ENCODE measurements at places on chromosomes 6 and 20.

- DNase-seq, result no peak
These were observed 13.2 kb downstream of the BPHL start for GRCh38 chr6:3131695-3132094.

DNA sequence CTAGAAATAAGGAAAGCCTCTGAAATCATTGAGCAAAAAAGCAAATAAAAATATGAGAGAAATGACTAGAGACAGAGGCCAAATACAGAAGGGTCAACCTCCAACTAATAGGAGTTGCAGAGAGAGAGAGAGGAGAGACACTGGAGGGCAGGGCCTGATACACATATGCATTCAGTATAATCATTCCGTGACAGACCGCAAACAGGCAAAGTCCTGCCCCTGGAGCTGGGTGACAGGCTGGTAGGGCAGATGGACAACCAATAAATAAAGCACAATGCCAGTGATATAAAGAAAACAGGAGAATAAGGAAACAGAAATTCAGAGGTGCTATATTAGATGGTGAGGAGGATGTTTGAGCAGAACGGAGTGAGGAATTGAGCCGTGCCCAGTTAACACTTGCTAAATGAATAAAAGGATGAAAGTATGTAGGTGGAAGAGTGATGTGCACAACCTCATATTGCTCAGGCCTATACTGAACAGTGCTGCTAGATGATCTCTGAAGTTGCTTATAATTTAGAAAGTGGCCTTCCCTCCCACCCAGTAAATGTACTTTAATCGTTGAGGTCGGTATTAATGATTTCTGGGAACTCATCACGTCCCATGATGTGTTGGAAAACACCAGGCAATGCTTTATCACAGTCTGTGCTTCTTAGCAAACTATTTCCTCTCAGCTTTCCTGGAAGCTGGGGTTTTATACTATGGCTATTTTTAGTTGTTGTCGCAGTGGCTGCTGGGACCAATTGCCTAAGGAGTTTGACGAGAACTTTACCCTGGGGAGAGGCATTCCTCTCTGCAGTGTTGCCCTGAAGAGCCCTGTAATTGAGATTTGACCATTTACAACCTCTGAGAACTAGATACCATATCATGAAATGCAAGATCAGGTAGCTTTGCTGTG lies 37.6 kb upstream of the CLIC5 start:
- DNase-seq, result no peak

- no peak for DNase-seq
These were observed 231.9 kb downstream of the PKHD1 start for GRCh38 chr6:51855310-51856082.

GRCh38 chr6:142339968-142340658 lies 38.3 kb downstream of the ADGRG6 start:
- DNase-seq, result no peak

- no peak for DNase-seq
These were observed 7.9 kb upstream of the POU5F1 start for GRCh38 chr6:31178143-31179041.

DNA sequence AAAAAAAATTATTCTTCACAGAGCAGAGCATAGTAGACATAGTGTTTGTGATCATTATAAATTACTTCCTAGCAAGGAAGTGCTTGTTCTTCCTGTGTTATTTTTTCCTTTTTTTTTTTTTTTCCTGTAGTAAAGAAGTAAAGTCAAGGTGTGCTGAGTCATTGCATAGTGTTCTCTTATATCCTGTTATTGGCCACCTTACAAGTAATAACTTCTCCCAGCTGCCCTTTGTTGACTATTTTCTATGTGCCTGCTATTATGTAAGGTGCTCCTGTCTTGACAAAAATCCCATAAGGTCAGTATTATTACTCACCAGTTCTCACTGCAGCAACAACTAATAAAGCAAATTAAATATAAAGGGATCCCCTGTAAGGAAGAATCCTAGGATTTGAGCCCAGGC lies 195.3 kb downstream of the GJA1 start:
- no peak for DNase-seq

DNA sequence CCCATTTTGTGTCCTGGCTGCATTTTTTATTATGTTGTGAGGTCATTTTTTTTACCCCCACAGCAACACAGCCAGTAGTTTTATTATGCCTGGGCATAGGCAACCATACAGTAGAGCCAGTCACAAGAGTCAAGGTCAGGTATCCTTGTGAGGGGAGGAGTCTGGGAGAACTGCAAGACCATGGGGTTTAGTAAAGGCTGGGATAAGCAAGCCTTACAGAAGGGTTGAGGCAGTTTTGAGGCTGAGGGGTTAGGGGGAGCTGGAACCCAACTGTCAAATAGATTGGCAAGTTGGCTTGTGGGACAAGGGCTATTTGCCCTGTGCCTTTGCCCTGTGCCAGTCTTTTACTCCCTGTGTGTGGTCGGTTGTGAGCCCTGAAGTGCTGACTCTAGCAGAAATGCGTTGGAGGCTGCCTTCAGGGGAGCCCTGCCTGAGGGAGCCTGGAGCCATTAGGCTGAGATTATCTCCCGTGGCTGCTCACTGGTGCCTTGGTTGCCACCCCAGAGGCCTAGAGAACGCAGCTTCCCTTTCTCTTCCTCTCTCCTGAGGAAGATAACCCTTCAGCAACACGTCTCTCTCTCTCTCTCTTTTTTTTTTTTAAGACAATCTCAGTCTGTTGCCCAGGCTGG lies 31.1 kb downstream of the RALY start:
- no peak for DNase-seq

DNA sequence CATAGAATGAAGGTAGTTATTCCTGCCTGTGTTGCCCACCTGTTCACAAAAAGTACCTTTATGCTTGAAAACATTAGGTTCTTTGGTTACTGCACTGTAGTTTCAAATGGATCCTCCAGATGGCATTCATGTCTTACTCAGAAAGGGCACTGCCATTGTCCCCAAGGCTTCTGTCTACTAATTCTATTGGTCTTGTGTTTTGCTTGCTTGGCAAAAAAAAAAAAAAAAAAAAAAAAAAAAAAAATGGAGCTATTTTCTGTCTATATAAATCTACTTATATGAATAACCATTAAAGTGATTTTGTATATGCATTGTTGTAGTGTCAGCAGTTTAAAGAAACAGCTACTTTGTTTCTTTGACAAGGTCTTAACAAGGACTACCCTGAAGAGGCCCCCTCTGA lies 12.7 kb upstream of the EFHC1 start:
- no peak for DNase-seq

- no peak for DNase-seq
These were observed 271.7 kb downstream of the RFPL4B start for GRCh38 chr6:112618849-112619248.

DNA sequence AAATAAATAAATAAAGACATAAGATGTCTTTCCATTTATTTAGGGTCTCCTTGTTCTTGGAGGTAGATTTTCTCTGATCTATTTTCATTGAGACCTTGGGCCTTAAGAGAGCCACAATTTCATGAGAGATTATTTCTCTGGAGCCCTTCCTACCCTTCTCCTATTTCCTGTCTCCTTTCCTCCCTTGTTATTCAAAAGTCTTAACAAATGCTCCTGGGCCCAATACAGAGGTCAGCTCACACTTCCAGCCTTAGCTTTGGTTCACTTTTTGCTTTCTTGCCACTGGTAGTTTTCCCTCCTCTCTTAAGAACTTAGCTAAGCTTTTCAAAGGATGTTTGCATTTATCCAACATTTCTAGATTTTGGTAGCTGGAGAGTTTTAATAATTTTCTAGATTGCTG lies 44.0 kb downstream of the PTPRA start:
- no peak for DNase-seq

DNA sequence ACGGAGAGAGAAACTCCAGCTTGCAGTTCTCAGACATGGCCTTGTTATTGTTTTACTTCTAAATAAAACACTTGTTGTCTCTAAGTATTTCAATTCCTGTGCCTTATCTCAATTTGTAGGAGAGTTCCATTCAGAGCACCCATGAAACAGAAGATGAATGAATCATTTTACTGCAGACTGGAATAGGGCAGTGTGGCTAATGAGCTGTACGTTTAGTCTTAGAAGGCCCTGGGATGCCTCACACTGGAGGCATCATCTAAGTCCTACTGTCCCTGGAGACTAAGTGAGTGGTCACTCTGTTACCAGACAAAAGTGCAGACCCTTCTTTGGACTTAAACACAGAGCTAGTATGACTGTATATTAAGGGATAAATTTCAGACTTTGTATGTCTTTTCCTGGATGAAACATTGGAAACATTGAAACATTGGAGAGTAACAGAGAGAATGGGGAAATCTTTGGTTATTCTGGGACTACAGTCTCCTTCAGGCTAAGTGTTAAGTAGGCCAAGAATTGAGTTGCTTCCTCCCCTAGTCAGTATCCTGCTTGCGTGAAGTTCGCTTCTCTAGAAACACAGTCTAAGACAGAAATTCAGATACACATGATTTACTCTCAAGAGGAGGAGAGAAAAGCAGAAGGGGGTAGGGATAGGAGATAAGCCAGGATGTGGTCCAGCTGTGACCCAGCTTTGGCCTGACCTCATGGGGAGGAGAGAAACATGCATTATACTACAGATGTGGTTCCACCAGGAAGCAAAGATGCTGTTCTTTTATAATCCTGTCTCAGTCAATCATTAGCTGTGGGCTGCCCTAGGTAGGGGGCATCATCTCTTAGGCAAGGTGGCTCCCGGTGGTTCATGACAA lies 167.4 kb upstream of the BMP2 start:
- no peak for DNase-seq

Data from dorsolateral prefrontal cortex (tissue), 122 donors.